GM12892 (cell line): ENCODE measurements at places on chromosomes 11 and 22.

GRCh38 chr11:2780850-2781407 lies 81.1 kb upstream of the KCNQ1OT1 start:
- DNase-seq, result no peak

DNA sequence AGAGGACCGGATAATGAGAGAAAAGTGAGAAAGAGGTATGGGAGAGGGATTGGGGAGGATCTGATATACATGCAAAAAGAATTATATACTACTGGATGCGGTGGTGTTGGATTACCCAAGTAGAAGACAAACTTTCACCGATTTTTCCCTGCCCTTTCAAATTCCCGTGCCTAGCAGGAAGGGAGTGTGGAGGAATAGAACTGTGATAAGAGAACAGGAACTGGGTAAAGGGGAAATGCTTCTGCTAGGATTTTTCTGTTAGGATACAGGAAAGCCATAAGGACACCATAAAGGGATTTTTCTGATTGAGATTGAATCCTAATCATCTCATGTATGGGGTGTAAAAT lies 480 bp upstream of the MTMR2 start:
- DNase-seq, result no peak

DNA sequence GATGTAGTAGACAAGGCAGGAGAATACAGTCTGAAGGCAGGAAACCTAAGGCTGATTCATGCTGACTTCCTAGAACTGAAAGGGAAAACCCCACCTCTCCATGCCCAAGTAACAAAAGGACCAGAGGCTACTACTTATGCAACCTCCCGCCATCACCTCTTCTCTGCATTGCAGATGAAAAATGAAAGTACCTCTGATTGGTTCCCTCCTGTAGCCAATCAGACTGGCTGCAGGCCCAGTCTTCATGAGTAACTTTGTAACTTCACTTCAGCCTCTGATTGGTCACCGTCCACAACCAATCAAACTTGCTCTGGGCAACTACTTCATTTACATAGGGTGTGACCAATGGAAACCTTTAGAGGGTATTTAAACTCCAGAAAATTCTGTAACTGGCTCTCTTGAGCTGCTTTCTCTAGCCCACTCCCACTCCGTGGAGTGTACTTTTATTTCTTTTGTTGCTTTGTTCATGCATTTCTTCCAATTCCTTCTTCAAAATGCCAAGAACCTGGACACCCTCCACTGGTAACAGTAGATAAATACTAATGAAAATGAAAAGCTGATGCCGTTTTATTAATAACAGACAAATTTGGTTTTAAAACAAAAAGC lies 5.2 kb upstream of the MAP6 start:
- no peak for DNase-seq

GRCh38 chr22:17501679-17502285 lies 61.5 kb upstream of the SLC25A18 start:
- DNase-seq, result peak; percentile 22

DNA sequence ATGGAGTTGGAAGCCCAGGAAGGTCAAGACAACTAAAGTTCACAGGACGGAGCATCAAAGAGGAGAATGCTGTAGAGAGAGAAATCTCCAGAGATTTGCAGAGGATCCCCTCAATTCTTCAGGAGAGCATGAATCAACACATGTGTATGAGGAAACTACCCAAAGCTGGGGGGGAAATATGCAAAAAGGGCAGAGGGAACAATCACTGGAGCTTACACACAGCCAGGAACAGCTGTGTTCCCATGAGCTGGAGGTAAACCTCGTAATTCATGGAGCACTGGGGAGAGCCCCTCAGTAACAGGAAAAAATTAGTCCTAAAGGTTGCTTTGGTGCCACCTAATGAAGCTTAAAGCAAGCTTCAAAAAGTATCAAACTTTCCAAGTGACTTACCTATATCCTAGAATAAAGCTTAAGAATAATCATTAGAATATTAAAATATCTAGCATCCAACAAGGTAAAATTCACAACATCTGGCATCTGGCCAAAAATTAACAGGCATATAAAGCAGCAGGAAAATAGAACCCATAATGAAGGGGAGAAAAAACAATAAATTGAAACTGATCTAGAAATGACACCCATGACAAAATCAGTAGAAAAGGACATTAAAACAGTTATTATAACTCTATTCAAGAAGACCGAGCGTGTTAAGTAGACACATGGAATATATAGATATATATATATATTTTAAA lies 134.2 kb downstream of the STK33 start:
- no peak for DNase-seq

DNA sequence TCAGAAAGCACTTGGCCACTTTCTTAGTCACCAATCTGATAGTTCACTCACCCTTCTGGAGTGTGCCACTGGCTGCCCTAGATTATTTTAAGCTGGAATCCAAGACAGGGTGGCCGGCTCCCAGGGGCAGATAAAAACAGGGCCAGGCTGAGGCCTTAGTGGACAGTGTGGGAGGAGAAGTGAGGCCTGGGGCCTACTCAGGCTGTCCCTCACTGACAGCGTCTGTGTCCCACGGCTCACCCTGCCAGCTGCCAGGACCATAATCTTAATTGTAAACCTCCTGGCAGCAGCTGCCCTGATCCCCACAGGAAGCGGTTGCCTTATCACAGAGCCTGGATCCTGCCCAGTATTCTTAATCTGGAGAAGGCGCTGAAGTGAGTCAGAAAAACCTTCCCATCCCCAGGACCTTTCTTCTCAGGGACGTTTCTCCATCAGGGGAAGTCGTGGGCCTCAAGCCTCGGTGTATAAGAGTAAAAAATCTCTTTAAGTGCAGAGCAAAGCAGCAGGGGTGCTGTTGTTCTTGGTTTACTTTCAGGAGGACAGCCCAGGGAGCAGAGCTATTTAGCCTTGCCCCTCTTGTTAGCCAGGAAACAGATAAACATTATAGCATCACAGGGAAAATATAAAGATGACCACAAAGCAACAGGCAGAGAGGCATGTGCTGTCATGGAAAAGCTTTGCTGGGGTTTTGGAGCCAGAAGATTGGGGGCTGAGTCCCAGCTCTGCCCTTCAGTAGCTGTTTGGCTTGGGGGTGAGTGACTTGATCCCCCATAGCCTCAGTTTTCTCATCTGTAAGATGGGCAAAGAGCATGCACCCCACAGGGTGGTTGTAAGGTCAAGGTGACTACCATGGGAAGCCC lies 39.6 kb downstream of the TSPAN18 start:
- no peak for DNase-seq

DNA sequence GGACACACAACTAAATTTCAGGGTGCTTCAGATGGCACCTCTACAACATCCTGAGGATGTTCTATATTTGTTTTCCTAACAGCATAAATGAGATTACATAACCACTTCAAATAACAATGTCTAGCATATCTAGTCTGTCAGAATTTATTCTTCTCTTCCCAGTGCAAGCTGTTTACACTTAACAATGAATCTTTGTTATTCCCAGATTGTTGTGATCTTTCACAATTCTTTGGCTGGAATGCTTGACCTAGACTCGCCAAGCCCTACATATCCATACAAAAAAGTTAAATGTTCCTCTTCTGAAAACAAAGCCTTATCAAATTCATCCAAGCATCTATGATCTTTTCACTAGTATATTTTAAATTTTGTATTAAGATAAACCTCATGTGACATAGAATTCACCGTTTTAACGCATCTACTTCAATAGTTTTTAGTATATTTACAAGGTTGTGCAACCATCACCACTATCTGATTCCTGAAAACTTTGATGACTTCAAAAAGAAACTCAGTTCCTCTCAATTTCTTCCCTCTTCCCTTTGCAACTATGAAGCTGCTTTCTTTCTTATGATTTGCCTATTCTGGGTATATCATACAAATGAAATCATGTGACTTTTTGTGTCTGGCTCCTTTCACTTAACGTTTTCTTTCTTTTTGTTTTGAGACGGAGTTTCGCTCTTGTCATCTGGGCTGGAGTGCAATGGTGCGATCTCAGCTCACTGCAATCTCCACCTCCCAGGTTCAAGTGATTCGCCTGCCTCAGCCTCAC lies 61.7 kb upstream of the CHRNA10 start:
- DNase-seq, result no peak

DNA sequence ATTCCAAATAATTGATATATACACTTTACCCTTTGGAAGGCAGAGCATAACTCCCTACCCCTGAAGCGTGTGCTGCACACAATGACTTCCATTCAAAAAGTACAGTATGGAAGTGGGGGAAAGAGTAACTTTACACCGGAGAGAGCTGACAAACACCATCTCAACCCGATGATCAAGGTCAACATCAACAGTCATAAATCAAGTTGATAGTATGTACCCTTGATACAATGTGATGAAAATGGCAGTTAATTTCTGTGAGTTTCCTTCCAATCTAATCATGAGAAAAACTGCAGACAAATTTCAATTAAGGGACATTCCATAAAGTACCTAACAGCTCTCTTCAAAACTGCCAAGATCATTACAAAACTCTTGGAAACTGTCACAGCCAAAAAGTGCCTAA lies 6.0 kb upstream of the DEUP1 start:
- no peak for DNase-seq
